ENCODE measurements at places on chromosomes 3 and 15.

- no peak for DNase-seq
Observed at GRCh38 chr3:117367861-117368260, 658.3 kb downstream of the TUSC7 start.

DNA sequence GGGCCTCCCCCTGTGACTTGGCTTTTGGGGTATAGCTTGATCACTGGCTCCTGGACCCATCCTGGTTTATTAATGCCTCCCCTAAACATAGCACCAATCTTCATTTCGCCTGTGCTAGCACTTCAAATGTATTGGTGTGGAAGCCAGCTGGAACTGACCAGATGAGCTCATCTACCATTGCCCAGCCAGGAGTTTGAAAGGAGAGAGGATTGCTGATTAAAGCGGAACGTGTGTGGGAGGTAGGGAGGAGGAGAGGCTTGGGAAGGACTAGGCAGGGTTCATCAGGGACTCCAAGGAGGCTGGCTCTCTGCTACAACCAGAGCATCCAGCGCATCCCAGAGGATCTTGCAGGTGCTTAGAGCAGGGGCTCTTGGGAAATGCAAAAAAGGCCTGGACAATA, 34.4 kb upstream of the TLE3 start:
- no peak for DNase-seq

GRCh38 chr3:19264424-19264823, 116.1 kb downstream of the KCNH8 start:
- DNase-seq: no peak

- no peak for DNase-seq
Observed at GRCh38 chr15:43118286-43118685, 12.4 kb upstream of the UBR1 start.

- no peak for DNase-seq
Observed at GRCh38 chr3:152047465-152047864, 174.0 kb downstream of the SUCNR1 start.

- DNase-seq: peak; percentile 46
Observed at GRCh38 chr15:31311735-31312619, 14.7 kb upstream of the KLF13 start.

- DNase-seq: peak; percentile 37
Observed at GRCh38 chr3:127485396-127486170, 105.0 kb downstream of the TPRA1 start.

- no peak for DNase-seq
Observed at GRCh38 chr15:80587816-80588456, 107.2 kb upstream of the ABHD17C start.

GRCh38 chr15:74397239-74398068, 30.0 kb upstream of the CYP11A1 start:
- DNase-seq: no peak

GRCh38 chr15:68559345-68560310, 19.2 kb upstream of the CORO2B start:
- DNase-seq: peak; percentile 93

GRCh38 chr3:117286488-117286887, 576.9 kb downstream of the TUSC7 start:
- no peak for DNase-seq

GRCh38 chr3:55534876-55535275, 47.8 kb upstream of the WNT5A start:
- no peak for DNase-seq

- DNase-seq: no peak
Observed at GRCh38 chr3:25171897-25172296, 256.2 kb upstream of the RARB start.

GRCh38 chr3:176906046-176906905, 291.0 kb downstream of the TBL1XR1 start:
- no peak for DNase-seq

DNA sequence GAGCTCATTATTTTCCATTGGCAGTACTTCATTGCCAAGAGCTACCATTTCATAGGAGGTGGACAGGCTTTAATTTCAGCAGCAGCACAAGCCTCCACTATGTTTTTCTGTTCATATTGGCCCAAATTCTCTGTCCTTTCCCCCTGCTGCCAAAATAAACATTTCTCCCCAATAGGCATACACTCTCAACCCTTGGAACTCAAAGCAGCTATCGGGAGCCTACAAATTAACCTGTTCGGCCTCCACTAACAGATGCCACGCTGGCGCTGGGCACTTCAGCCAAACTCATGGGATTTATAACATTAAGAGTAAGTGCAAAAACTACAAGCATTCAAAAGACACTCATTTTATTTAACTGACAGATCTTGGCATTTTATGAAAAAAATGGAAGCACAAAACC, 95.7 kb downstream of the NSUN3 start:
- DNase-seq: no peak

GRCh38 chr15:67771189-67771800, 54.0 kb upstream of the SKOR1 start:
- DNase-seq: no peak

- no peak for DNase-seq
Observed at GRCh38 chr3:111989061-111989678, 9.6 kb upstream of the TAGLN3 start.

GRCh38 chr15:61393949-61394348, 164.8 kb upstream of the RORA start:
- DNase-seq: no peak

DNA sequence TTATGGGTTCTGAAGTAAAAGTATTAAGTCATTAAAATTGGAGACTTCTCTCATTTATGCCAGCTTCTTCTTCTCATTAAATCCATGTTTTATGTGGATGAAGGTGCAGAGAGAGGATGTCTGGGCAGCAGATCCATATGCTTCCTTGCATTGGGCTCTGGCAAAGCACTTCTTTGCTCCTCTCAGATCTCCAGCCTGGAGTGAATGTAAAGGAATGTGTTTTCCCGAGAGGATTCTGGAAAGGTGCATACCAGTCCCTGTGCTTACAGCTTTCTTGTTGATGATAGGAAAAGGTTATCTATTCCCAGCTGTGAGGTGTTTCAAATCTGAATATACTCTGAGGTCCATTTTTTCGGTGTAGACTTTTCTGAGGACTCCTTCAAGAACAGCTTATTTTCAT, 79.9 kb upstream of the PEX5L start:
- peak; percentile 51 for DNase-seq

GRCh38 chr15:53457479-53457878, 302.0 kb downstream of the WDR72 start:
- DNase-seq: no peak

DNA sequence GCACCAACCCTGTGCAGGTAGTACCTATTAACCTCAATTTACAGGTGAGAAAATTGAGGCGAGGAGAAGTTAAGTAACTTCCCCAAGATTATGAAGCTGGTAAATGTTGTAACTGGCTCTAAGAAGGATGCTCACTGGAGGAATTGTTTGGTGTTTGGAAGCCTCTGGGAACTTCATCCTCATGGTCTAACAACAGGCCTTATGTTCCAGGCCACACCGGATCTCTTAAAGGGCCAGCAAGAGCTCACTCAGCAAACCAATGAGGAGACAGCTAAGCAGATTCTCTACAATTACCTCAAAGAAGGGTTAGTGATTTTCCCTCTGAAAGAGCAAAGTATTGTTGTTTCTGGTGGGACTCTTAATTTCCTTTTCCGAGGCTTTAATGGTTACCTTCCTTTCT, 63.9 kb downstream of the CGNL1 start:
- peak; percentile 69 for DNase-seq

DNA sequence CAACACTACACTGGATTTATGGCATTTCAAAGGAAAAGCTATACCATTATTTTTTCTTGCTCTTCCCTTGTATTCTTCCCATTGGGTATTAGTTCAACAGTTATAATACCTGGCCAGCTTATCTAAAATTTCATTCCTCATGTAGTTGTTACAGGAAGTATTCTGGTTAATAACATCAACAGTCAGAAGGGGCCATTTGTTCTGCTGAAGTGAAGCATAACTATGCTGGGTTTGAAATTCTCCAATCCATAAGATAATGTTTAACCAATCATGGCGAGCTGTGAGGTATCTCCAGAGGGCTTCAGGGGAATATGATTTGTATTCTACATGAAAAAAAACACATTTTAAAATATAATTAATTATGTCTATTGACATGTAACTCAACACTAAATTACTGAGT, 43.4 kb downstream of the SPG11 start:
- DNase-seq: no peak

DNA sequence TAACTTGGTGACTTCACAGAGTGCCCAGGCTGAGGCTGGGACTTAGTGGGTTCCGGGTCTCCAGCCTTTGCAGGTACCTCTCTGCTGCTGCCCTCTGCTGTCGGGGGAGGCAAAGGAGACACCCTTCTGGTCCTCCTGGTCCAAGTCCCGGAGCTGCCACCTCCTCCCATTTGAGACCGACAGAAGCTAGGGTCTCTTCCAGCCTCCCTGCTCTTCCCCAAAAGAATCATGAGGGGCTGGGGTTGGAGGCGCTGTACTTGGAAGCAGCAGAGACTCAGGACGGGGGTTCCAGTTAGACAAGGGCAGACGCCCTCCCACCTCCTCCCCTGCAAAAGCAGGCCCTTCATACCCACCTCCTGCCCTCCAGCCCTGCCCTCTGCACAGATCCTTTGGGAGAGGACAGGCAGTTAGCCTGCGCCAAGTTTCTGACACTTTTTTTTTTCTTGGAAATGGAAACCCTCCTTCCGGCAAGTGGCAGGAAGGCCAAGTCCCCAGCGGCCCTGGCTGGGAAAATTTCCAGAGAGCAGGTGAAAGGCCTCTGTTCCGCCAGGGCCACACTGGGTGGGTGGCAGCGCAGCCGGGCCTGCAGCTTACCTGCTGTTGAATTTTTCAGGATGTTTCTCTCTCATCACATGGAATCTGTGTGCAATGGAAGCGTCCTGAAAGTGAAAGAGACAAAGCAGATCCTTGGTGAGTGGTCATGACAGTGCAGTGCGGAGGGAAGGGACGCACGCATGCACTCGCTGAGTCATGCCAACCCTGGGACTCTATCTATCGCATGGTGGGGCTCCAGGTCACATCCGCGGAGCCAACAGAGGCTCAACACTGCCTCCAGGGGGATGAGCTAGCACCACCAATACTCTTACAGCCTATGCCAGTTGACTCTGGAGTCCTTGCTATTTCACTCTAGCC, 119.9 kb downstream of the DGKG start:
- DNase-seq: peak; percentile 95

- DNase-seq: no peak
Observed at GRCh38 chr3:143671626-143672025, 176.6 kb downstream of the SLC9A9 start.

DNA sequence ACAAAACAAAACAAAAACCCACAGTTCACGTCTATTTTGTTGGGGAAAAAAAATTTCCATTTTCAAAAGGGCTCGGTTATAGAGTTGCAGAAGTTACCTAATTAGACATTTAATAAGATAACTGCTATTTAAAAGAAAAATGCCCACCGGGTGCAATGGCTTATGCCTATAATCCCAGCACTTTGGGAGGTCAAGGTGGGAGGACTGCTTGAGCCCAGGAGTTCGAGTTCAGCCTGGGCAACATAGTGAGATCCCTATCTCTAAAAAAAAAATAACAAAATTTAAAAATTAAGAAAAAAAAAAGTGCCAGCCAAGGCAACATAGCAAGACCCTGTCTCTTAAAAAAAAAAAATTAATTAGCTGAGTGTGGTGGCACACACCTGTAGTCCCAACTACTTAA, 19.2 kb downstream of the SEC11A start:
- no peak for DNase-seq

- DNase-seq: peak; percentile 50
Observed at GRCh38 chr15:66907826-66908743, 157.3 kb upstream of the SMAD3 start.

DNA sequence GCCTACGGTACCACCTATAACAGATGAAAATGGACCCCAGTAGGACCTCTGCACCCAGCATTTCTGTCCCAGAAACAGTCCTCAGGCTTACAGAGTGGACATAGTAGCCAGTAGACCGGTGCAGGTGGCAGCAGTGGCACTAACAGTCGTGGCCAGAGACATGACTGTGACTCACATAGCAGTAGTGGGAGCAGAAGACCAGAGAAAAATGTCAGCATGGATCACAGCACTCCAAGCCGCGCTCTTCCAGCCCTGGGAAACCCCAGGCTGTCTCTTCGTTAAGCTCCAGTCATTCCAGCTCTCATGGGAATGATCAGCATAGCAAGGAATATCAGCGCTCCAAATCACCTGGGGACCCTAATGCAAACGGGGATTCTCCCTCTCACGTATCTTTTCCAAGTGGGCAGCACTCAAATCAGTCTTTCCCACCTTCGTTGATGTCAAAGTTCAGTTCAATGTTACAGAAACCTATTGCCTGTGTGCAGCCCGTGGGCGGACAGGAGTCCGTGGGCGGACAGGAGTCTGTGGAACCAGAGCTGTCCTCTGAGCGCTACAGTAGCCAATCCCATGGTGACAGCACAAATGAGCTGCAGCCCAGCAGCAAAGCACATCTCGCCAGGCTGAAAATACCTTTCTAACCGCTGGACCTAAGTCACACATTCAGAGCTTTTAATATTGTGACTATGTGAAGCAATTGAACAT, 10.5 kb downstream of the BFSP2 start:
- no peak for DNase-seq

DNA sequence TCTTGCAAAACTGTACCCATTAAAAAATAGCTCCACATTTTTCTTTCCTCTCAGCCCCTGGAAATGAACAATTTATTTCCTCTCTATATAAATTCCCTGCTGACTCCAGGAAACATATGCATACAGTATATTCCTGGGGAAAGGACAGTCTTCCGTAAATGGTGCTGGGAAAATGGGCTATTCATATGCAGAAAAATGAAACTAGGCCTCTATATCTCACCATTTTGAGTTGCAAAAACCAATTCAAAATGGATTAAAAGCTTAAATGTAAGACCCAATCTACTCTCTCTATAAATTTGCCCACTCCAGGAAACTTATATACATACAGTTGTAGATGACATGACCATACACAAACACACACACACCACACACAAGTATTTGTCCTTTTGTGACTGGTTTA, 85.9 kb upstream of the GPR149 start:
- DNase-seq: no peak

DNA sequence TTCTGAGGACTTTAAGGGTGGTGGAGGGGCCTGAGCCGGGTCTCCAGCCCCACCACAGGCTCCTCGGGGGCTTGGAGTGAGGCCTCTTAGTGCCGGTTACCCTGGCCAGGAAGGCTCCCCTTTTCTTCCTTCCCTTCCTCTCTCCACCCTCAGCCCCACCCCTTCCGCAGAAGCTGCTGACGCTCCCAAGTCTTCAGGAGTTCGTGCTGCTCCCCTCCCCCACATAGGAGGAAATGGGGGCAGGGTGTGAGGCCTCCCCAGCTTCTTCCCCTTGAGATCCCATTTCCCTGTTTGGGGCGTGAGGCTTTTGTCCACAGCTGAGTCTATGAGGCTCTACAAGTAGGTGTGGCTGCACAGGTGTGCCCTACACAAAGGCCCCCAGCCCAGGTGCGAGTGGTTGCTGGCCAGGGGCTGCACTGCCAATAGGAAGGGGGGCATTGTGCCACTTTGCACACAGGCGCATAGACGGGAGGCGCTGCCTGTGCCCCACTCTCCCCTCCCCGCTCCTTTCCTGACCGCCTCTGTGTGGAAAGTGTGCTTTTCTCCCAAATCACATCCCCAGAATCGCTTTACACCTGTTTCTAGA, 915 bp upstream of the CALML4 start:
- DNase-seq: no peak

- peak; percentile 29 for DNase-seq
Observed at GRCh38 chr15:66886686-66887273, 178.6 kb upstream of the SMAD3 start.
